HFFc6 (cell line): ENCODE measurements at places on chromosomes 7 and 10. TPM values are rescaled to one million over a fixed set of nuclear protein-coding genes. Genes with fewer than 3 reads are reported as not detected.

- no peak overlapping the region for H3K4me3 ChIP-seq
- no peaks in the 10 kb centered on the region for H3K36me3 ChIP-seq
- H3K27ac ChIP-seq: no peak overlapping the region
Measured at GRCh38 chr7:16051561-16052255, 365.2 kb upstream of the MEOX2 start.

The FAM25G gene
- not detected in 3 replicates for total RNA-seq

DNA sequence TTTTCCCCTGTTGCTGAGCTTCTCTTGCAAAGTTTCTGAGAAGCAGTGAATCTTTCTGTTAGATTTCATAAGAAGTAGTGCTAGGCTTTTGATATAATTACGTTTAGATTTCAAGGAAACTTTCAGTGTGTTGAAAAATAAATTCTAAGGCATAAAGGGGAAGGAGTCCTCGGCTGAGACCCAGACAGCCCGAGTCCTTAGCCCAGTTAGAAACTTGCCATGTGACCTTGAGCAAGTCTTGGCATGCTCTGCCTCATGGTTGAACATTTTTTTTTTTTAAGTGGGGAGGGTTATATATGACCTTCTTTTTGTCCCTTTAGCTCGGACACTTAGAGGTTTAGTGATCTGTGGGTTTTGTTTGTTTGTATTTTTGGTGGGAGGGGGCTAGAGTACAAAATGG lies 117.5 kb downstream of the TCF7L2 start:
- no peak overlapping the region for H3K27ac ChIP-seq
- peaks cover 24% of the 10 kb centered on the region for H3K4me1 ChIP-seq
- no peak for DNase-seq
- no peaks in the 10 kb centered on the region; the same call in 1 of the 2 replicates for H3K27me3 ChIP-seq

DNA sequence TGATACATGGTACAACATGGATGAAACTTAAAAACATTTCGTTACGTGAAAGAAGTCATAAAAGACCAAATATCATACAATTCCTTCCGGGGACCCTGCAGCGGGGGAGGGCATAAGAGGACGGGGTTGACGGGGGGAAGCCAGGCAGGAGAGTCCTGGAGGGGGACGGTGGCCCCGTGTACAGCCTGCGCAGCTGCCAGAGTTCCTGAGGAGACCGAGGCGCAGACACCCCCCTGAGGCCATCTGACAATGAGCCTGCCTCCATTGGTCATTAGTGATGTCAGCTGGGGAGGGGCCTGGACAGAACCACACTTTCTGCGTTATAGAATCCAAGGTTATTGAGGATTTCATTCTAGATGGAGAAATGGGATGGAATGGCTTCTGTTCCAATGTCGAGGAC lies 47.2 kb downstream of the PRKAG2 start:
- H3K4me1 ChIP-seq: no peaks in the 10 kb centered on the region
- H3K4me3 ChIP-seq: no peak overlapping the region
- no peaks in the 10 kb centered on the region for H3K36me3 ChIP-seq
- no peak for DNase-seq

DNA sequence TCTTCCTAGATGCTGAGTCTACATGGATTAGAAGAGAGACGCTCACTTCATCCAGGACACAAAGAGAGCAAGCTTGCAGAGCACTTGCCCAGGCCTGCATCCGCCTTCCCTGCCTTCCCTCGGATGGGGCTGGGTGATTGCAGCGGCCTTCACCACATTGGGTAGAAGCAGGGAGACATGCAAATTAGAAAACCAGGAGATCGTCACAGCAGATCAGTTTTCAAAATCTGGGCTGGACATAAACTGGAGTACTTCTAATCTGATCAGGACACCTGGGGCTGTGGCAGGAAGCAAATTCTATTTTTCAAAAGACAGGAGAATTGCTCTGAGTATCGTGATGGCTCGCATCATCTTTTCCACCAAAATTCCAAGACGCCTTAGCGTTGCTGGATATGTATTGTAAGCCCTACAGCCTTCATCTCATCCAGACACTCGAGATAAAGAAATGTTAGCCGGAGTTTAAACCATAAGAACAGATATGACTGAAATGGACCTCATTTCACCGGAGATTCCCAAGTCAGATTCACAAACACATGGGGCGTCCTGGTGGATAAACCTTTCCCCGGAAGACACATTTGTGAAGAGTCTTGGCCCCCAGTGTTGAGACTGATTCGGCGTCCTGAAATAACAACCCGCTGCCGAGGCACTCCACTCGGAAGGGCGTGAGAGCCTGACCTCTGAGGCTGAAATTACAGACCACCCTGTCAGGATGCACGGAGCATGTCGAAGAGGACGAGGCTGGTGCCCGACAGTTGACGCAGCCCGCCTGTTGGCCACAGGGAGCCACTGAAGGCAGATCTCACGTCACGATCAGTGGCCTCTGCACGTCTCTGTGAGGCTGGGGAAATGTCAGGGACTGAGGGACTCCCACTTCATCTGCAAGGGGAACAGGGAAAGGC lies 91.2 kb upstream of the PARD3 start:
- H3K36me3 ChIP-seq: no peaks in the 10 kb centered on the region
- H3K27me3 ChIP-seq: no peaks in the 10 kb centered on the region
- no peak for DNase-seq
- H3K27ac ChIP-seq: no peak overlapping the region

DNA sequence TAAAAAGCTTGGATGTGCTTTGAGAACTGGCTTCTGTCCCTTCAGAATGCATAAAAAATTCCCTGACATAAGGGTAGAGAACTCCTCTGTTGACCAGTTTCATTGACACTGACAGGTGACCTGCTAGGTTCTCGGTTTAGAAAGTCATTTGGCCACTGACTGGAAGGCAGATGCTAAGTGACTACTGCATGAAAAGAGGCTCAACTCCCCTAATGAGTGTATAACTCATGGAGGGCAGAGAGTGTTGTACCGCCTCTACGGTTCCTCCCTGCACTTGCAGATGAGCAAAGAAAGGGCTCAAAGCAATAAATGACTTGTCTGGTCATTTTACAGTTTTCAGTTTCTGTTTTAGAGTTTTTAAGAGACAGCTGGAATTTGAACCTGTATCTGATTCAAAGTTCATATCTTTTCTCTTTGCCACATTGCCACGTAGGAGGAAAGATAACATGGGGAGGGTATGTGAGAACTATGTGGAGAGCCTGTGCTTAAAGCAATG lies 2.9 kb upstream of the FGL2 start:
- no peaks in the 10 kb centered on the region for H3K36me3 ChIP-seq
- no peak overlapping the region for H3K27ac ChIP-seq
- no peak for DNase-seq
- H3K4me1 ChIP-seq: peaks cover 15% of the 10 kb centered on the region
- no peak overlapping the region for H3K4me3 ChIP-seq

DNA sequence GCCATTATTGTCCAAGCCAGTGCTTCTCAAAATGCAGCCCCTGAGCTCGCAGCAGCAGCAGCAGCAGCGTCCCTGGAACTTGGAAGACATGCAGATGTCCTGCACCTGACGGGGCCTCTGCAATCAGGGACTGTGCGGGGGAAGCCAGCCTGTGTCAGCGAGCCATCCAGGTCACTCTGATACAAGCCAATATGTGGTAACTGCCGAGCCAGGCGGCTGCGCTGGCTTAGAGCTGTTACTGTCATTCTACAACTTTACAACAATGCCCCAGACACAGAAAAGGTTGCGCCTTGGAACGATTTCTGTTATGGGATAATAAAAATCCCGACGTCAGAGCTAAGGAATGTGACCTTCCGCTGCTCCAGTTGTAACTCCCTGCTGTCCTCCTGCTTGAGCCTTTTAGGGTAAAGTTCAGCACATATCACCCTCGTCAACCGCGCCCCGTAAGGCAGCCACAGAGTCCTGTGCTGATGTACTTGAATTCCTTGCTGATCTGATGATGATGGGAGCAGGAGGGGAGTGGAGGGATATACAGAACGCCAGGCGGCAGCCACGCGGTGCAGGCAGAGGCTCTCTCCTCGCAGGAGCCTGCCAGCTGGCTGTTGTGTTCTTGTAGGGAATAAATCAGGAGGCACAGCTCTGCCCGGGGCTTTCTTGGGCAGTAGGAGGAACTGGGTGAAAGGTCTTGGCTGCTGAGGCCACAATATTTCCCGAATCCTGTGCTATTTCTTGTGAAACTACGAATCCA lies 20.0 kb upstream of the CRYGN start:
- DNase-seq: peak; percentile 85
- peaks cover 28% of the 10 kb centered on the region for H3K4me1 ChIP-seq
- peak overlapping the region; percentile 79 for H3K4me3 ChIP-seq
- H3K27me3 ChIP-seq: no peaks in the 10 kb centered on the region; the same call in none of the 2 replicates
- peaks cover 33% of the 10 kb centered on the region for H3K36me3 ChIP-seq

- no peak overlapping the region for H3K4me3 ChIP-seq
- H3K27ac ChIP-seq: no peak overlapping the region
- no peaks in the 10 kb centered on the region for H3K36me3 ChIP-seq
- DNase-seq: no peak
- H3K4me1 ChIP-seq: peaks cover 8% of the 10 kb centered on the region
Measured at GRCh38 chr7:151433721-151434400, 6.1 kb downstream of the CRYGN start.

The LAMB4 gene
- total RNA-seq: not detected in 3 replicates

DNA sequence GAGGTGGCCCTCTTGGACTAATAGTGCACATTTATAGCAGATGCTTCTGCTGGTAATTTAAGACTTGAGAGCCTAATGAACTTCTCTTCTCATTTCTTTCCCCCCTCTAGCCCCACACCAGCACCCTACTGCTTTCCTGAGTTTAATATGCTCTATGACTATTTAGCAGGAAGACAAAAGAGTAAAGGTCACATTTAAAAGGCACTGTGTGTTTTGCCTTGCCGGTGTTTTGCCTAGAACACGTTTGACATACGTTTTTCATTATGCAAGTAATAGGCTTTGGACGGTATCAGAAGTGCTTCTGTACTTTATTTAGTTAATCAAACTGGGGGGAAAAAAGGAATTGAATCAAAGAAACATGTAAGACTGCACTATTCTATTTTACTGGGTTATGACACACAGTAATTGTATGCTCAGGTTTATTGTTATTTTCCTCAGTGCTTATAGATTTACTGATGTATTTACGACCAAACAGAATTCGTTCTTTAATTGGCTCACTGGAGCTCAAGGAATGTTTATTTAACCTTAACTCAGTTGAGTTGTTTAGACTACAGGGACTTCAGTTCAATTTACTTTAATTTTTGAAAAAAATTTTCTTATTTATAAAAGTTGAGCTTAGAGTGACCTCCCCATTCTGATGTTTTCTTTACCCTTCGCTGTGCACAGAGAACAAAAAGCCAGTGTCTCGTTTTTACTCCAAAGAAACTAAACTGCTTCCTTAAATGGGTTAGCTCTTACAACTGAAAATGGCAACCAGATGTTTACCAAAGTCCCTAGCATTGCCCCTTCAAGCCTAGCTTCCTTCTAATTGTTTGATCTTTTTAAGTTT lies 35.4 kb downstream of the CPED1 start:
- peaks cover 96% of the 10 kb centered on the region for H3K4me1 ChIP-seq
- H3K27me3 ChIP-seq: no peaks in the 10 kb centered on the region
- peak overlapping the region; percentile 89 for H3K27ac ChIP-seq

GRCh38 chr7:75711656-75712514 lies 26.9 kb downstream of the HIP1 start:
- peaks cover 33% of the 10 kb centered on the region for H3K36me3 ChIP-seq
- peak overlapping the region; percentile 74 for H3K27ac ChIP-seq
- peak overlapping the region; percentile 53 for H3K4me3 ChIP-seq
- peaks cover 46% of the 10 kb centered on the region for H3K4me1 ChIP-seq
- no peaks in the 10 kb centered on the region; the same call in 1 of the 2 replicates for H3K27me3 ChIP-seq

The NPFFR1 gene
- not detected in 3 replicates for total RNA-seq

- H3K27me3 ChIP-seq: peaks cover 2% of the 10 kb centered on the region
- peak overlapping the region; percentile 86 for H3K27ac ChIP-seq
- DNase-seq: peak; percentile 73
- peaks cover 34% of the 10 kb centered on the region for H3K4me1 ChIP-seq
Measured at GRCh38 chr10:110535958-110536891, 31.3 kb upstream of the SMC3 start.

- DNase-seq: no peak
- H3K36me3 ChIP-seq: no peaks in the 10 kb centered on the region
- H3K27me3 ChIP-seq: peaks cover 2% of the 10 kb centered on the region; the same call in 1 of the 2 replicates
- H3K4me1 ChIP-seq: peaks cover 8% of the 10 kb centered on the region
- no peak overlapping the region for H3K27ac ChIP-seq
Measured at GRCh38 chr10:51800121-51800520, 100.7 kb upstream of the CSTF2T start.

DNA sequence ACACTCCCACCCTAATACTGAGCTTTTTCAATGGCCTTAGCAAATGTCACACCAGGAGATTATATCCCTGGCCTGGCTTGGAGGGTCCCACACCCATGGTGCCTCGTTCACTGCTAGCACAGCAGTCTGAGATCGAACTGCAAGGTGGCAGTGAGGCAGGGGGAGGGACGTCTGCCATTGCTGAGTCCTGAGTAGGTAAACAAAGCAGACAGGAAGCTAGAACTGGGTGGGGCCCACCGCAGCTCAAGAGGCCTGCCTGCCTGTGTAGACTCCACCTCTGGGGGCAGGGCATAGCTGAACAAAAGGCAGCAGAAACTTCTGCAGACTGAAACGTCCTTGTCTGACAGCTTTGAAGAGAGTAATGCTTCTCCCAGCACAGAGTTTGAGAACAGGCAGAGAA lies 338.9 kb upstream of the MBL2 start:
- H3K27me3 ChIP-seq: no peaks in the 10 kb centered on the region
- H3K4me3 ChIP-seq: no peak overlapping the region
- no peak overlapping the region for H3K27ac ChIP-seq

GRCh38 chr7:103718482-103719061 lies 270.9 kb downstream of the RELN start:
- H3K27ac ChIP-seq: peak overlapping the region; percentile 49; the same call in 1 of the 2 replicates
- DNase-seq: peak; percentile 38
- peaks cover 44% of the 10 kb centered on the region for H3K4me1 ChIP-seq

- peaks cover 11% of the 10 kb centered on the region for H3K4me1 ChIP-seq
- peaks cover 4% of the 10 kb centered on the region; the same call in 1 of the 2 replicates for H3K27me3 ChIP-seq
- no peak overlapping the region for H3K4me3 ChIP-seq
- H3K27ac ChIP-seq: no peak overlapping the region
- H3K36me3 ChIP-seq: peaks cover 6% of the 10 kb centered on the region; the same call in 1 of the 2 replicates
Measured at GRCh38 chr7:113004726-113005454, 81.7 kb downstream of the GPR85 start.

DNA sequence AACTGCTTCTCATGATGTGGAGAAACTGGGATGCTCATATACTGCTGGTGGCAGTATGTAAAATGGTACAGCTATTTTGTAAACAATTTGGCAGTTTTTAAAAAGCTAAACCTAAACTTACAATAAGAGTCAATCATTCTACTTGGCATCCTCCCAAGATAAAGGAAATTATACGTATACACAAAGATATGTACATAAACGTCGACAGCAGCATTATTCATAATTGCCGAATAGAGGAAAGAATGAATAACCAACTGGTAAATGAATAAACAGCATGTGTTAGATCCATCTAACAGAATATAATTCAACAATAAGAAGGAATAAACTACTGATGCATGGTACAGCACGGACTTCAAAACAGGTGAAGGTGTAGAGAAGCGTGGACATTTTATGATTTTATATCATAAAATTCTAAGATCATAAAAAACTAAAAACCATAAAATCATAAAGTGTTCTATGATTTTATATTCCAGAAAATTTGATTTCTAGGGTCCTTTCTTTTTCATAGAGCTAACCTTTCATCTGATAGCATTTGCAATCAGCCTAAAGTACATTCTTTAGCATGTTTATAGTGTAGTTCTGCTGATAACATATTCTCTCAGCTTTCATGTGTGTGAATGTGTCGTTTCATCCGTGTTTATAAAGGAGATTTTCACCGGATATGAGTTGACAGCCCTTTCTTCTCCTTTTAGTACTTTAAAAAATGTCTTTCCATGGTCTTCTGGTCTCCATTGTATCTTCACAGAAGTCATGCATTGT lies 261.5 kb downstream of the DIP2C start:
- no peaks in the 10 kb centered on the region for H3K4me1 ChIP-seq
- H3K4me3 ChIP-seq: no peak overlapping the region
- no peak for DNase-seq
- H3K27me3 ChIP-seq: no peaks in the 10 kb centered on the region
